ENCODE measurements at places on chromosomes 7 and 10.

- DNase-seq, result no peak
These were observed 178.0 kb downstream of the LRRN3 start for GRCh38 chr7:111268941-111269340.

- no peak for DNase-seq
These were observed 214.7 kb upstream of the SLC26A5 start for GRCh38 chr7:103660455-103661371.

GRCh38 chr7:118312051-118312450 lies 87.5 kb downstream of the ANKRD7 start:
- DNase-seq, result no peak

DNA sequence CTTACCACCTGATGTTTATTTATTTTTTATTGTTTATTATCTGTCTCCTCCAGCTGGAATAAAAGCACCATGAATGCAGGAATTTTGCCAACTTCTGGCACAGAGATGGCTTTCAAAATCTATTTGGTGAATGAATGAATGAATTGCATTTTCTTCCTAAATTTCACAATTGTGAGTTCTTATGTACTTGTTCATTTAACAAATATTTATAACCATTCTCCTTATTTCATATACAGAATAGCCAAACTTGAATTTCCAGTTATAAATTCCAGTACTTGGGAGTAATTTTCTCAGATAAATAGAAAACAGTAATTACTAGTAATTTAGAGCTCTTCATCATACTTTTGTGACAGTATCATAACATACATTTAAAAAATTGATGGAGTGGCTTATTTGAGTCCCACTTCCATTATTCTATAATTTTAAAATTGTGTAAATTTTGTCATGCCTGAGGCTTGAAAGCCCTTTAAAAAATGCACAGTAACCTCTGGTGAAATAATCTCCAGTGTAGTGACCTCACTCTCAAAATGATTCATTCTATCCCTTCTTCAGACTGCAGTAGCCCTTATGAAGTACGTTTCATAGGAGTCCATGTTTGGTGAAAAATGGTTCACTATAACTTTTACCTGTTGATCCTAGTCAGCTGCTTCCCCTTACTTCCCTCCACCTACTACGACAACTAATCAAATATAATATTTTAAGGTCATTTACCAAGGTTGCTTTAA lies 40.0 kb upstream of the SRI start:
- DNase-seq, result no peak

DNA sequence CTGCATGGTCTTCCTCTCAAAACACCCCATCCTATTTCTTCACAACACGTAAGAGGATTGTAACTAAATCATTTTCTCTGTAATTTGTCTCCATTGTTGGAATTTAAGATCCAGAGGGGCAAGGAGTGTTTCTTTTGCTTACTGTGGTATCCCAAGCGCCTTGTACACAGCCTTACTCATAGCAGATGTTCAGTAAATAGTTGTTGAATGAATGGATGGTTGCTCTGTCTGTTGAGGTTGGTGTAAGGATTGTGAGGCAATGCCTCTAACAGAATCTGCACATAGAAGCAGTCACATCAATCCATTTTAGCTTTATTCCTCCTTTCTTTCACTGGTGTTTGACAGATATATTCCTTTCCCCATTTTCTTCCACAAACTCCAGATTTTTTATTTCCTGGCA lies 90.1 kb downstream of the ZNF365 start:
- DNase-seq, result no peak

DNA sequence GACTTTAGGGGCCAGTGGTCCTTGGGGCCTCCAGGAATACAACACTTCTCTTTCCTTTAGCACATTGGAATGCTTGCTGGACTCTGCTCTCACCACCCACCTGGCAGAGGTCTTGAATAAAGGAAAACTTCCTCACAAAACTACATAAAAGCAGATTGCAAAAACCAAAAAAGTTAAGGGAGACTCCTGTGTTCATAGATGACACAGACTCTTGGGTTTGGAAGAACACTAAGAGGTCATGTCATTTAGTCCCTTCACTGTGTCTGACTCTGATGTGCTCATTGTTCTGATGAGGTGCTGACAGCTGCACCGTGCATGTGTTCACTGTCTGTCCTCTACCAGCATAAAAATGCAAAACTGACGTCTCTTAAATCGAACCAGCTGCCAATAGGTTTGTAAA lies 11.4 kb downstream of the BLNK start:
- DNase-seq, result no peak

GRCh38 chr7:46143949-46144917 lies 223.2 kb upstream of the IGFBP3 start:
- DNase-seq, result no peak

DNA sequence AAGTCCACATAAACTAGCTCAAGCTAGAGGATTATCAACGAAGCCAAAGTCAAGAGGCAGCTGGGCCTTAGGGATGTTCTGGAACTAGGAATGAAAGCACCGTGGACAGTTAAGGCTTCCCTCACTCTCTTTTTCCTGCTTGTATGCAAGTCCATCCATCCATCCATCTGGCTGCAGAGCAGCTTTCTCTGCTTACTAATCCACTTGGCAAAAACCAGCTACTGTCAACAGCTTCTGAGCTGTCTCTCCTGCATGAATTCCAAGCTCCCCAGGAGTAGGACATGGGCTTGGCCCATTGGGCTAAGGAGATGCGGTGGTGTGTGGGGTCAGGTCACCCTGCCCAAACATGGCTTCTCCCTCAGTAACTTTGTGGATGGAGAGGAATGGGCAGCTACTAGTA lies 66.2 kb downstream of the NAMPT start:
- no peak for DNase-seq

DNA sequence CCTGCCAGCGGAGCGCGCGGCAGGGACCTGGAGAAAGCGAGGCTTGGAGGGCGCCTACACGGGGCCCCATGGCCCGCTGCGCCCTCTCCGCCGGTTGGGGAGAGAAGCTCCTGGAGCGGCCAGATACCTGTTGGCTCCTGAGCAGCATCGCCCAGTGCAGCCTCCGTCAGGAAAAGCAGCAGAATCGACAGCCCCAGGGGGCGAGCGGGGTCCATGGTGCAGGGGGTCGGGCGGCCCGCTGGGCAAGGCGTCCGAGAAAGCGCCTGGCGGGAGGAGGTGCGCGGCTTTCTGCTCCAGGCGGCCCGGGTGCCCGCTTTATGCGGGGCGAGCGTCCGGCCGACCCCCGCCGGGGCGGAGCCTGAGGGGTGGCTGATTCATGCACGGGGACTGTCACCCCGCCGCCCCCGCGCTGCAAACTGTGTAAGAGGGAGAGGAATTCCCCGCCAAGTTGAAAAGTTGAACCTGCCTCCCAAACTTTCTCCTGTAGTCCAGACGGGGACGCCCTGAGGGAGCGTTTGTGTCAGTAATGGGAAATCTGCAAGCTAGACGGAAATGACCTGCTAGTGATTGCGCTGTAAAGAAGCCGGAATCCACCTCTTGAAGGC lies at the start of gene TFPI2:
TFPI2 (minus strand) TSS at position 290 of the 605 bp plus-strand sequence; CDS start at position 215, 75 bp downstream.
- DNase-seq, result no peak

- no peak for DNase-seq
These were observed 177.4 kb downstream of the ELFN1 start for GRCh38 chr7:1847260-1848001.

- DNase-seq, result no peak
These were observed 98.9 kb downstream of the LHPP start for GRCh38 chr10:124560377-124561105.

DNA sequence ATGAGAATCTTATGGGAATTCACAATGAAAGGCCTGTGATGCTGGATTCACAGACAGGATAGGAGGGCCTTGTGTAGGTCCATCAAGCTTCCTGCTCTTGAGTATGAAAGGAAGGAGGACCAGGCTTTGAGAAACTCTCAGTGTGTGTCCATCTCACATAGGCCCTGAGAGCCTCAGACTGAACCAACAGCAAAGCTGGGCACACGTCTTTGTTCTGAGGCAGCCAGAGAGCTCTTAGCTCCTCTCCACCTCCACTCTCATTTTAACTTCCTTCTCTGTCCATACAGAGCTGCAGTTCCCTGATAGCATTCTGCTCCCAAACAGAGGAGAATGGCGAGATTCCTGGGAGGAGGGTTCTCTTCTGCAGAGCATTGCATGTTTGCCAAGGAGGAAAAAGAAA lies 515.6 kb downstream of the CALN1 start:
- no peak for DNase-seq

GRCh38 chr10:83849150-83849549 lies 290.2 kb upstream of the GHITM start:
- DNase-seq, result no peak

GRCh38 chr7:79652619-79653018 lies 199.2 kb upstream of the MAGI2 start:
- no peak for DNase-seq

- DNase-seq, result no peak
These were observed 108.8 kb upstream of the IFRD1 start for GRCh38 chr7:112341464-112341863.

GRCh38 chr7:91995391-91996105 lies 54.9 kb downstream of the AKAP9 start:
- no peak for DNase-seq

- DNase-seq, result no peak
These were observed 120.3 kb downstream of the ANLN start for GRCh38 chr7:36509962-36510361.

DNA sequence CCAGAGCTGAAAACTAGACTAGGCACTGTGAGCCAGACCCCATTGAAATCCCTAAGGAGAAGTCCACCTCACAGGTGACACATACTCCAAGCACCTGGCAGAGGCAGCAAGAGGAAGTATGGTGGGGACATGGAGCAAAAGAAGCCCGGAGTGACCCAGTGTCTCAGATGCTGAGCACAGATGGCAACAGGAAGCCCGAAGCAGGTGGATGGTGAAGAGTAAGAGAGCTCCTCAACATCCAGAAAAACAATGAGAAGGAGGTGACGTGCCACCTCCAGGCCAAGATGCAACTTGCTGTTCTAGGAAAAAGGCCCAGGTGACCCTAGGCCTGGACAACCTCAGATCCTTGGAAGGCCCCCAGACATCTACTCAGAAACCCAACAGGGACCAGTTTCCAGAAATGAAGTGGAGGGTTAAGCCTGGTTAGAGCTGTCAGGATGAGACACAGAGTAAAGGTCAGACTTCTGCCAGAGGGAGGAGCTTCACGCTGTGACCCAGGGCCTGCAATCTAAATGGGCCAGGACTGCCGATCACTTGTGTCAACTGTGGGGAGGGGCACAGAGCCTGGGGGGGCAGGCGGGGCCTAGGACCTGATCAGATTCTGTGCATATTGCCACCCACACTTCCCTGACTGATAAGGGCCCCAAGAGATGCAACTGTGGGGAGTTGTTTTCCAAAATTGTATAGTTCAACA lies 2.4 kb upstream of the COBL start:
- DNase-seq, result no peak

GRCh38 chr7:138665669-138666140 lies 35.5 kb downstream of the SVOPL start:
- DNase-seq, result no peak

DNA sequence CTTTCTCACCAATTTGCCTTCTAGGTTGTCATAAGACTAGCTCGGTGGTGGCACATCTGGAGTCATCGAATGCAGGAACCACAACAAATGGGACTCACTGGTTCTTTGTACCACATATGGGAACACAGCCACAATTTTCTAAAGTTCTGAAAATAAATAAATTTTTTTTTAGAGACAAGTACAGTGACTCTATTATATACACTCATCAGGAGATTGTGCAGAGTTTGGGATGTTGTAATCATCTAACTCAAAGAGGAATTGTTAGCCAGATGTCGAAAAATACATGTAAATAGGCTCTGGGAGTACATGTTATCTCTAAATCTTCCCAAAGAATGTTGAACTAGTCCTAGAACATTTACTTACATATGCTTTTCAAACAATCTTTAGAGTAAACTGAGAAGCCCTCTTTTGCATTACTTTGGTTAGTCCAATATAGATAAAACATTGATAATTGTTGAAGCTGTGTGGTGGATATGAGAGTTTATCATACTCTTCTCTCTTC lies 19.6 kb upstream of the SEPTIN7 start:
- DNase-seq, result no peak

DNA sequence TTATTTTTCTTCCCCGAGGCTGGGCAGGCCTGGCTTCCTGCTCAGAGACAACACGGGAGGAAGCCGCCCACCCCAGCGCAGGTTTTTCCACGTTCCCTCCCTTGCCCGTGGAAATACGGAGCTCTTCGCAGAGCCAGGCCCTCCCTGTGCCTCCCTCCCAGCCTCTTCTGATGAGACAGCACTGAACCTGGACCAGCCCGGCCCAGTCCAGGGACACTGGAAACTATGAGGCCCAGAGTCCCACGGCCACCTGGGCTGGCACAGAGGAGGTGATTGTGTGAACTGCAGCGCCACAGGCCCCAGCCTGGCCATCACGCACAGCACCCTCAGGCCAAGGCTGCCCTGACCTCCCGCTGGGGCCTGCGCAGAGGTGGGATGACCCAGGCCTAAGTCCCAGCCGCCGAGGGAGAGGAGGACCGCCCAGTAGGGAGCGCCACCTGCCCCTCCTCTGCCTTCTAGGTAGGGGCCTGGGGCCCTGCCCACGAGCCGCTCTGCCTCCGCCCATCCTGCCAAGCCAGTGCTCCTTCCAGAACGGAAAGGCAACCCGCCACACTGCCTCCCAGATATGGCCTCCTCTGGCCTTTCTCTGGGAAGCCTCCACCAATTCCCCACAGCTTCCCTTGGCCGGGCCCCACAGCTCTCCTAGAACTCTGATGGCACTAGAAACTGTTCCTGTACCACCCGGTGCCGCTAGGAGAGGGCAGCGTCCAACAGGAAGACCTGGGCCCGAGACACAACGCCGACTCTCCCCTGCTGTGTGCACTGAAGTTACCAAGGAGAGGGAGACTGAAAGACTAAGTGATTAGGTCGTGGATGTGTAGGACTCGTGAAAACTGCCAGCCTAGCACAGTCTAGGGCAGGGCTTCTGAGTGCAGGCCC lies 57.2 kb downstream of the PROSER2 start:
- no peak for DNase-seq

Measured in CD4-positive, alpha-beta T cell treated with Interleukin-10 for 1 hour (primary cell).